ENCODE measurements at places on chromosomes 6 and 20. TPM values are rescaled to one million over a fixed set of nuclear protein-coding genes. Genes with fewer than 3 reads are reported as not detected.

The C20orf141 gene
- total RNA-seq, result not detected

The SYCP2 gene
- total RNA-seq, result 6.7 TPM

The ATG5 gene
- total RNA-seq, result 88.8 TPM

The JPH2 gene
- total RNA-seq, result 40.5 TPM
